HEK293T (cell line): ENCODE measurements at places on chromosomes 3 and 15.
A peak's percentile ranks its signal among the peaks of the same experiment; 100 is the strongest.

DNA sequence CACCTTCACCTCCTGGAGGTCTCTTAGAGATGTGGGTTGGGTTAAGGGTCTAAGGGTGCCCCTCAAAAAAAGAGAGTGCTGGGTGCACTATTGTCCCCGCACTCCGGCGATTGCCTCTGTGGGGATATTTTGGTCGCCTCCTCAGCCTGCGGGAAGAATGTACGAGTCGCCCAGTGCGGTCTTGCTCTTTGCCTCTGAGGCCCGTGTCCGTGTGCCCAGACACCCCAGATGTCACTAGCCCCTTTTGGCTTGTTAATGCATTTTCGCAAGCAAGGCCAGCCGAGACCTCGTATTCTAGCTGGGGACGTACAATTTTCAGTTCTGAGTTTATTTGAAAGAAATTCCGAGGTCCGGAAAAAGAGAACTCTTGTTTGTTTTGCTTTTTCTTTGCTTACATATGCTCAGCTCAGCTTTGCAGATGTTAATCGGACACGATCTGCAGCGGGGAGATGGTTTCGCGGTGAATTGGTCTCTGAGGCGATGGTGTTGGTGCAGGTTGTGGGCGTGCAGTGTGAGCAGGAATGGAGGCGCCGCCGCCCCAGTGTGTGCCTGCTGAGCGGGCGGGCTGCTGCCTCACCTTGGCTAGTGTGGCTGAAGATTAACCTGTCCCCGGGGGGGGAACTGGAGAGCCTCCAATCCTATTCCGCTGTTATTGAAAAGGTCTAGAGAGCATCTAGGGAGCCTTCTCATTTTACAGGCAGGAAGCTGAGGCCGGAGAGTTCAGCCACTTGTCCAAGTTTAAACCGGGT lies 1.4 kb downstream of the ST6GAL1 start:
- DNase-seq, result no peak

DNA sequence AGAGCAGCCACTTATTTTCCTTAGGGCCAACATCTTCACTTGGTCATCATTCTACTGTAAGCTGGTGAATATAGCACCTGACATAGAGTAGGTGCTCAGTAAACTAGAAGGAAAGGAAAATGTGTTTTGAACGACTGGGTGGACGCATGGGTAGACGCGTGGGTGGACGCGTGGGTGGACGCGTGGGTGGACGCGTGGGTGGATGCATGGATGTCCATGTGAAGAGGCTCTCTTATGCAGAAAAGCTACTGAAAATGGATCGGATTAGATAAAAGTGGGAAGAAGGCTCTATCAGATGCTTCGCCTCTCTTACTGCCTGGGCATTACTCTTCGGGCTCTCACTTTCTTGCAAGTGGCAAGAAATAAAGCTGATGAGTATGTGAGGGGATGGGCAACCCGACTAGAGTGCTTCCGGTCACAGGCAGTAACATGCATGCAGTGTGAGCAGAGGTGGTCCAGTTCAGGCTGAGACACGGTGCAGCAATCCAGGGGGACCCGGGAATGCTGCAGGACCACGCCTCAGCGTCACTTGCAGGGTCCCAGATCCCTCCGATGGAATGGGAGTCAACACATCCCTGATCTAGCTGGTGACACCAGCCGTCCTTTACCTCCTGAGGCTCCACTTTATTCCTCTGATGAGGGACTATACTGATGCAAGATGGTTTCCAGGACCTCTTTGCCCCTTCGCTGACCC lies 138.0 kb upstream of the MEF2A start:
- DNase-seq, result no peak

DNA sequence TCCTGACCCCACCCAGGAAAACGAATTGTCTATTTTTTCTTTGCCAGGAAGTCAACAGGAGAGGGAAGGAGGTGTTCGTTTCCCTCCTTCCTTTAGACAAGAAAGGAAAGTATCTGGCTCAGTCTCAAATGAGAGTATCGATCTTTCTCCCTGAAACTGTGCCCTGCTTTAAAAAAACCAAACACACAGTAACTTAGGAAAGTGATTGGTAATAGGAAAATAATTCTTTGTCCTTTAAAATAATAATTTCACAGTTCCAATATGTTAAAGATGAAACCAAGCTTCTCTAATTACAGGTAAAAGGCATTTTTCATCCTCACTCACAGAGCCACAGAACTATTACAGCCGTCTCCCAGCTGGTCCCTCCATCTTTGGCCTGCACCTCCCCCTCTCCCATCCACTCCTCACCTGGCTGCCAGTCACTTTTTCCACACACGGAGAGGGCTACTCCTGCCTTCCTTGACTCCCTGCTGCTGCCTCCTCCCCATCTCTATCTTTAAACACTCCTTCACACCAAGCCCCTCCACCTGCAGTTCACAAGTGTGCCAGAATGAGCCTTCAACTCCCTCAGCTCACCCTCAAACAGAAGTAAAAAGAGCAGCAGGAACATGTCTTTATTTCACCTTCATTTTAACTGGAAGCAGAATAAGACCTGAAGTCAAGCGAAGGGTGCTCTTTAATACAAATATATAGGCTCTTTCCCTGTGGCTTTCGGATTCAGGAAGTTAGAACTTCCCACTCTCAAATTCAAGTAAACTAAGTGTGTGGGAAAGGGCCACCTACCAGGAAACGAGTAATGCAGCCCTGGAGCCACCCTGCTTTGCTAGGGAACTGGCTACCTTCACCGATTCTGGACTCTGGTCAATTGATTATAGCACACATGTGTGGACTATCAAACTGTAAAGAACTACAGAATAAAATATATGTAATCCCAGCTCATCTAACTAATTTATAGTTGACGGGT lies 116.4 kb downstream of the SENP2 start:
- DNase-seq, result peak; percentile 14

- DNase-seq, result no peak
Measured at GRCh38 chr3:13044496-13045240, 28.6 kb downstream of the IQSEC1 start.

DNA sequence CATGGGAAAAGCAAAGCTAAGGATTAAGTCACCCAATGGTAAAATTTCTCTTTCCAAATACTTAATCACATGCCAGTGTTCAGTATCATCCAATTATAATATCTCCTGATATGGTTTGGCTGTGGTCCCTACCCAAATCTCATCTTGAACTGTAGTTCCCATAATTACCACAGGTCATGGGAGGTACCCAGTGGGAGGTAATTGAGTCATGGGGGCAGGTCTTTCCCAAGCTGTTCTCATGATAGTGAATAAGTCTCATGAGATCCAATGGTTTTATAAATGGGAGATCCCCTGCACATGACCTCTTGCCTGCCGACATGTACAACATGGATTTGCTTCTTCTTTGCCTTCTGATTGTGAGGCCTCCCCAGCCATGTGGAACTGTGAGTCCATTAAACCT lies 26.1 kb upstream of the NMB start:
- DNase-seq, result no peak

DNA sequence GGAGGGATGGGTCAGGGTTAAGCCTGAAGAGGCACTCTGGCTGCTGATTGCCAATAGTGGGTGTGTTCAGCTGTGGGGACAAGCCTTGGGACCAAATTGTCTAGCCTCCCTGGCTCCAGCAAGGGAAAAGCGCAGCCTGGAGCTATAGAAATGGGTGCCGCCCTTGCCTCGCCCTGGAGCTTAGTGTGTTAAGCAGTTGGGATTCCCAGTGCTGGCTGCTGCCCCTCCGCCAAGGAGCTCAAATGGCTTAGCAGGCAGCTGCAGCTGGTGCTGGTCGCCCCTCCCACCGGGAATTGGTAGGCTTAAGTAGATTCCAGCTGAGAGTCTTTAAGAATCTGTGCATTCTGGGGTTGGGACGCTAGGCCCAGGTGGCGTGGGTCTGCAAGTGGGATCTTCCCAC lies 662.9 kb upstream of the TBL1XR1 start:
- DNase-seq, result no peak

GRCh38 chr3:10707400-10708215 lies 108.4 kb upstream of the SLC6A11 start:
- DNase-seq, result peak; percentile 38

- DNase-seq, result no peak
Measured at GRCh38 chr3:110814170-110815007, 257.2 kb upstream of the NECTIN3 start.

DNA sequence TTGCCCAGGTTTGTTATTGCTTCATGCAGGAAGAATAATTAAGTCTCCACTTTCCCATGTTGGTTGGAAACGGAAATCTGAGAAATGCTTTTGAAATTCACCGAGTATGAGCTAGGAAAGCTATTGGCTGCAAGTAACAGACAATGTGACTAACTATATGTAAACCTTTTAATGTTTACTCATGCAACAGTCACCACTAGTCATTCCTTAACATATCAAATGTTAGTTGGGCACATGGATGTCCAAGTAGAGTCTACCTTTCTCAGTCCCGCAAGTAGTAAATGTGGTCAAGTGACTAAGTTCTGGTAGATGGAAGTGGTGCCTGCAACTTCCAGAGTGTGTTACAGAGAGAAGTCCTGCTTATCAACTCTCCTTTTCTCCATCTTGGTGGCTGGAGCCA lies 52.5 kb downstream of the KLF15 start:
- no peak for DNase-seq

- DNase-seq, result no peak
Measured at GRCh38 chr3:13013566-13013965, 59.7 kb downstream of the IQSEC1 start.

DNA sequence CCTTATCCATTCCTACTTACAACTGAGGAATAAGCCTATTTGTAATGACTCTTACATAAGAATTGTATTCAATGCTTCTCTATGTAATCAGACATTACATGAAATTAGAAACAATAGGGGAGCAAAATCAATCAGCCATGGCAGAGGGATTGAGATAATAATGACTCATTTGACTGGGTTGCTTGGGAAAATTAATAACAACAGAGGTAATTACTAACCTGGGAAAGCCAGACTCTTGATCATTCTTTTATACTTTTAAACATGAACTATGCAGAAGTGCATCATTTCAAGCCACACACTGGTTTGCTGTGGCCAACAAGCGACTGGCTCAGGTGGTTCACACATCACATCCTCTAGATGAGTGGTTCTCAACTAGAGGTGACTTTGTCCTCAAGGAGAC lies 126.3 kb upstream of the CRBN start:
- DNase-seq, result no peak

- DNase-seq, result peak; percentile 51
Measured at GRCh38 chr3:158434412-158435038, 136.5 kb upstream of the MLF1 start.

DNA sequence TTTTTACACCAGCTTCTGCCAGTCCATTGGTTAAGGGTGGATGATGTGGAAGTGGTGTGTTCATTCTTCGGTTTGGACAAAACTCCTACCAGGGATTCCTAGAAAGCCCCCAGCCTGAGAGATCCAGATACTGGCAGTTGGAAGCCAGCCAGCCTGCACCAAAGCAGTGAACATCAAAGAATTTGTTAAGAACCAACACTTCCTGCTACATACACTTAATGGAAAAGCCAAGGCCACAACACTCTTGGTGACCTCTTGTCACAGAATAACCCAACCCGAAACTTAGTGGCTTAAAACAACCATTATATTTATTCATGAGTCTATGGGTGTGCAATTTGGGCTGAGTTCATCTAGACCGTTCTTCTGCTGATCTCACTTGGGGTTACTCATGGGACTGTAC lies 42.9 kb upstream of the ADAMTS9 start:
- DNase-seq, result no peak

- peak; percentile 28 for DNase-seq
Measured at GRCh38 chr3:140276703-140277102, 341.7 kb downstream of the CLSTN2 start.

DNA sequence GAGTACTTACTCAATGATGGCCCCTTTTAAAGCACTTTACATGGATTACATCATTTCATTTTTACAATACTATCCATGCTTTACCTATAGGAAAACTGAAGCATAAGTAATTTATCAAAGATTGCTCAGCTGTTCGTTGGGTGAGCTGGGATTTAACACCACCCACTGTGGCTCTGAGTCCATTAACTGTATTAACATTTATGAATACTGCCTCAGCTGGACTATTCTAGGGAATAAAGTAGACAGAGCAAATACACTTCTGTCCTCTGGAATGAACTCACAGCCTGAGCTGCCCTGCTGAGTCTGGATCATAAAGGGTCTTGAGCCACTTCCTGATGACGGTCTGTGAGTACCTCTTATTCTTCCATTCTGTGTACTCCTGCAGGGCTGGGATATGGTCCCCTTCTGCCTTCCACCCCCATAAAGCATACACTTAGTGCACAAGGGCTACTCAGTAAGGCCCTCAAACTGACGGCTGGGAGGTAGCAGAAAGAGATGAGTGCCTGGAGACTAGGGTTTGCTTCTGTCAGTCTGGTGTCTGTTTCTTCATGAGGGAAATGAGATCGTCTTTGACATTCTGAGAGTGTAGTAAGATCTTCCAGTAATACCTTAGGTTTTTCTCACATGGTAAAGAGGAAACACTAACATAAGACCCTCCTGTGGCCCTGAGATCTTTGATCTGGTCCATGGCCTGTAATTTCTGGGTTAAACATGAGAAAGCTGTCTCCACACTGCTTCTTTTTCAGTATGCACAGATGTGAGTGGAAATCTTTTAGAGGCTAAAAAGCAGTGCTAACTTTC lies 12.6 kb upstream of the ST6GAL1 start:
- DNase-seq, result no peak

DNA sequence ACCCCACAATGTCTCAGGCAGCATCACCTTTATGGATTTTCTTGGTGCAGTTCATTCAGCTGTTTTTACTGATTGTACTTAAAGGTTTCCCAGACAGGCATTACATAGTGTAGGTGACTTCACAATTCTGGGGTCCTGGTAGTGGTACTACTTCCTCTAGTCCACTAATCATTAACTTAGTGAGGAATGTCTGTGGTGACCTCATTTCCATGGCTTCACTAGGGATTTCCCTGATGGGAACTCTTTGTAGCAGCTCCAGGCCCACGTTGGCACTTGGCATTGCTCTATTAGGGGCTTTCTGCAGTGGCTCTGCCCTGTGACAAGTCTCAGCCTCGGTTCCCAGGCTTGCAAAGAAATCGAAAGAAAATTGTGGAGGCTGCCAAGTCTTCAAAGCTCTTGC lies 48.1 kb upstream of the NPAP1 start:
- DNase-seq, result no peak

DNA sequence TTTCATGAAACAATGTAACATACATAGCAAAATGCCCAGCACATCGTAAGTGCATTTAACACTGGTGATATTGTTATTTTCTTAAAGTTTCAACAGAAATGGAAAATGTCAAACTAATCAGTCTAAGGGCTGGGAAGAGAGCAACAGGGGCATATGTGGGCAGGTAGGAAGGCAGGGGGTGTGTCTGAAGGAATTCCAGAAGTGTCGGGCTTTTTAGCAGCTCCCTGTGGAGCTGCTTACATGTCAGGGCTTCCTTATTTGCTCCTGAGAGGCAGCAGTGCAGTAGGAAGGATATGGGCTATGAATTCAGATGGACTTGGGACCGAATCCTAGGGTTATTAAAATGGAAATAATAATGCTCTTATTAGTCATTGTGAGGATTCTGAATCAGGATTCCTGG lies 311.6 kb downstream of the CLSTN2 start:
- DNase-seq, result no peak

DNA sequence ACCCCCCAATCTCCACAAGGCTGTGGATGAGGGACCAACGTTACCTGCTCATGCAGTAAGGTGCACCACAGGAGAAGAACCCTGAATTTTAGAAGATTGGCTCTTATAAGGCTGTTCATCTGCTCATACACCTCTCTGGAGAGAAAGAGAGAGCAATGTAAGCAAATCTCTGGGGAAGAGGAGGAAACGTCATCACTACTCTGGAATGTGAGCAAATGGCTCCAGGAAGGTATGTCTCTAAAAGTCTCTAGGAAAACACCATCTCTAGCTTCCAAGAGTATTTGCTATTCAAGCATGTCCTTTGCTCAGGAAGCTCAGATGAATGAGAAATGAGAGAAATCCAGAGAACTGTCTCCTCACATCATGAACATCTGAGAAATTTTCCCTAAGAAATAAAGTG lies 235.4 kb downstream of the TBL1XR1 start:
- DNase-seq, result no peak

GRCh38 chr3:134802428-134803050 lies 7.5 kb downstream of the EPHB1 start:
- DNase-seq, result no peak
